ENCODE measurements at places on chromosomes 12 and 14. TPM values are rescaled to one million over a fixed set of nuclear protein-coding genes. Genes with fewer than 3 reads are reported as not detected.

Gene CARMIL3
- total RNA-seq: 0.50 TPM

Gene SIRT4
- 1.6 TPM for total RNA-seq

Gene MNAT1
- total RNA-seq: 27.0 TPM

Gene CACNA2D4
- total RNA-seq: 11.5 TPM

Gene PRIMA1
- total RNA-seq: not detected

Gene SPX
- 0.29 TPM for total RNA-seq

Gene FAM186B
- total RNA-seq: 0.13 TPM

Gene FAM181A
- total RNA-seq: not detected

Gene MYO1H
- not detected for total RNA-seq

Gene CLEC1B
- not detected for total RNA-seq

Gene LACRT
- total RNA-seq: not detected

Gene ALDH1L2
- total RNA-seq: 0.13 TPM

Data from activated naive CD4-positive, alpha-beta T cell treated with anti-CD3 and anti-CD28 coated beads, Interleukin-2, amount 10 ng/mL, durations not matched to agents 5 hours and 36 hours (primary cell).